ENCODE measurements at places on chromosomes 16 and 17.

GRCh38 chr17:82439829-82440365, 10.7 kb downstream of the CYBC1 start:
- DNase-seq, result no peak

DNA sequence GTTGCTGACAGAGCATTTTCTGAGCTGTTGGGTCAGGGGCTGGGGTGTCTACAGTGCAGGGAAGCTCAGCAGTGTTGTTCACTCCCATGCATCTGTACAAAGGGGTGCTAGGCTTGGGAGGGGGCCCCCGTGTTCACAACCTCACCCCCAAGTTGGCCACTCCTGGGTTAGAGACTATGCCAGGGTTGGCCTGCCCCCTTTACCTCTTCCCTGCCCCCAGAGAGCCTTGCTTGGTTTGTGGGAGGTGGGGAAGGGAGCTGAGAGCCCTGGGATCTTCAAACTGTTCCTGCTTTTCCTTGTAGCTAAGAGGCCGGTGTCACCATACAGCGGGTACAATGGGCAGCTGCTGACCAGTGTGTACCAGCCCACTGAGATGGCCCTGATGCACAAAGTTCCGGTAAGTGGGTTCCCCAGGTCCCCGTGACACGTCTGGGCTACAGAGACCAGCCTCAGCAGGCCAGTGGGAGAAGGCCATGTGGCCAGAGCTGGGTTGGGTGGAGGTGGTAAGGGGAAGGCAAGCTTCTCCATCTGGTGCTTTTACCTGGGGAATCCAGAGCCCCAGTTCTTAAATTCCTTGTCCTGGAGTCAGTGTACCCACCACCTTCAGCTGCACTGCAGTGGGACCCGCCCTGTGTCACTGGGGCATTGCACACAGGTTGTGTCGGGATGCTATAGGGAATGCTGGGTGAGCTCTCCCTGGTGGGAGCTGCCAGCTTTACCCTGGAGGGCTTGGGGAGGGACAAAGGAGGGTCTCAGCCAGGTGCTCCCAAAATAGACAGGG, 11.8 kb downstream of the GPRC5C start:
- DNase-seq, result no peak

DNA sequence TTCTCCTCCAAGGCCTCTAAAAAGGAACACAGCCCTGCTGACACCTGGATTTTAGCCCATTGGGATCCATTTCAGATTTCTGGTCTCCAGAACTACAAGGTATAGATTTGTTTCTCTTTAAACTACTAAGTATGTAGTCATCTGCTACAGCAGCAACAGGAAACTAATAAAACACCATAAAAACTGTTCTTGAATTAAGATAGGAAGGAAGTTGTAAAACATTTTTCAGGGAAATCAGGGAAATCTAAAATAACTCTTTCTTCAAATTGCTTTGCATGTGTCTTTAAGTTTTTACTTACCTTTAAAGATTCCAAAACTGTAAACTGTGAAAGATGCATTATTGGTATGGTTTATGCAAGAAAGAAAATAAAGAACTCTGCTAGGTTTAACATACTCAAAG, 407.0 kb upstream of the TOM1L1 start:
- no peak for DNase-seq

- DNase-seq, result no peak
Observed at GRCh38 chr17:81333616-81334368, 38.7 kb upstream of the SLC38A10 start.

- DNase-seq, result no peak
Observed at GRCh38 chr17:77177002-77177741, 36.4 kb downstream of the SEC14L1 start.
